ENCODE measurements at places on chromosomes 1 and 21.

DNA sequence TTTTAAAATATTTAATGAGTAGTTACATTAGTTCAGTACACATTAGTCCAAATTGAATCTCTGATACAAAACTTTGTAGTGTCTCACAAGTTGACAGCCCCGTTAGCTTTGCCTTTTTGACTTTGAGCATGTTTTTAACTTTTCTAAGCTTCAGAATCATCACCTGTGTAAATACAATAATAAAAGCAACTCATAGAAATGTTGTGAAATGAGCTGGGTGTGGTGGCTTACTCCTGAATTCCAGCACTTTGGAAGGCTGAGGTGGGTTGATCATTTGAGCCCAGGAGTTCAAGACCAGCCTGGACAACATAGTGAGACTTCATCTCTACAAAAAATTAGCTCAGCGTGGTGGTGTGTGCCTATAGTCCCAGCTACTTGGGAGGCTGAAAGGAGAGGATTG lies 11.1 kb downstream of the RRP15 start:
- no peak for DNase-seq

DNA sequence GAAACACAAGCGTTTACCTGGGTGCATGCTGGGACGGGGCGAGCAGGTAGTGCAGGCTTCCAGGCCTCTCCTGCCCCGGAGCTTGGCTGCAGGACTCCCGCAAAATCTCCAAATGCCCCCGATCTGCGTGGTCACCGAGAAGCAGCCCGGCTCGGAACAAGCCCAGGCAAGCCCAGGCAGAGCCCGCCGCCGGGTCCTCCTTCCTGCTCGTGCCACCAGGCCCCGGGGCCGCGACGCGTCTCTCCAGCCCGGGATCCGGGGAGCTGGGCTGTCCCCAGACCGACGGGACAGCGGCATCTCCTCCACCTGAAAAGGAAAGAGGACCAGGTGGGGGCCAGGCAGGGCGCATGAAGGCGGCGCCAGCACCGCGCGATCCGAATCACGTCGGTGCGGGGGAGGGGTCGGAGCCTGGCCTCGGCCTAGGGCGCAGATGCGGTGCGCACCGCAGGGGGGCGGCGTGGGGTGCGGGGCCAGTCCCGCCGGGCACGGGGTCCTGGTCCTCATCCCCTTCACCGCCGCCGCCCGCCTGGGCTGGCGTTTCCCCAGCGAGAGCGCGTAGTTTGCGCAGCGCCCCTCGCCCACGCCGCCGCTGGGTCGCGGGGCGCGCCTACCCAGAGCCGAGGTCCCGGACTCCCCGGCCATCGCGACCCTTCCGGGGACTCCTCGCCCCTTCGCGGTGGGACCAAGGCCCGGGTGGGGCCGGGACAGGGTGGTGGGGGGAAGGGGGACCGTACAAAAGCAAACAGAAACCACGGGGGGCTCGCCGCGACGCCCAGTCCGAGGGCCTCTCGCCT lies 52.4 kb upstream of the H6PD start:
- no peak for DNase-seq

GRCh38 chr1:32250893-32251716 lies at the start of gene LCK:
Gene LCK (plus strand): TSS chr1:32251265. CDS start chr1:32274330, 23,065 bp downstream.
- DNase-seq = no peak

GRCh38 chr1:233246965-233247364 lies 48.6 kb downstream of the PCNX2 start:
- DNase-seq = no peak

DNA sequence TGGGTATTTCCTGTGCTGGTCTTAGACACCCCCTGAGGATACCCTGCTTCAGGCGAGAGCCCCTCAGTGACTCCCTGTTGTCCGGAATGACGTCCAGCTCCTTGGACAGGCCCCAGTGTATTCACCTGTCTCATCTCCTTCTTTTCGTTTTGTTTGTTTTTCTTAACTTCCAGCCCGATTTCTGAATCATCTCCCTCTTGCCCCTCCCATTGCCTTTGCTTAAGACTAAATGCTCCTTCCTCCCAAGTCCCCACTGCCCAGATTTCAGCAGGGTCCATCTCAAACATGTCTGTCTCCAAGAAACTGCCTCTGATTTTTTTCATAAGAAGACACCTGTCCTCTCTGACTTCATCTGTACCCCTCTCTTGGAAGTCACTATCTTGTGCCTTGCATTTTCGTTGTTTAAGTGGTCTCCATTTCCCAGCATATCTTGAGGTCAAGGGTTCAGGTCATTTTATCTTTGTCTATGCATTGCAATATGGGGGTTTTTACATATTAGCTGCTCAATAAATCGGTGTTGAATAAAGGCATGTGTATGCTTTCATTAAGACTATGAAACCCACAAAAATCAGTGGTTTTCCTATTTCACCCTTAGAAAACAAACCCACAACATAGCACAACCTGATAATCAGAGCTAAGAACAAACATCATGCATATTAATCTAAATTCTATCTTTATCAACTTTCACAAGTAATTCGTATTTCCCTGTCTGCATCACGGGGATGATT lies 58.4 kb upstream of the LGALS8 start:
- no peak for DNase-seq

GRCh38 chr1:209755926-209756614 lies at the start of gene TRAF3IP3:
Gene TRAF3IP3 (plus strand): TSS chr1:209756053. CDS start chr1:209760040, 3,987 bp downstream.
- DNase-seq = peak; percentile 64

GRCh38 chr1:145425436-145426029 lies at the start of gene NBPF20:
Gene NBPF20 (minus strand): TSS chr1:145425603. CDS start chr1:145405272, 20,331 bp downstream.
- peak; percentile 79 for DNase-seq

DNA sequence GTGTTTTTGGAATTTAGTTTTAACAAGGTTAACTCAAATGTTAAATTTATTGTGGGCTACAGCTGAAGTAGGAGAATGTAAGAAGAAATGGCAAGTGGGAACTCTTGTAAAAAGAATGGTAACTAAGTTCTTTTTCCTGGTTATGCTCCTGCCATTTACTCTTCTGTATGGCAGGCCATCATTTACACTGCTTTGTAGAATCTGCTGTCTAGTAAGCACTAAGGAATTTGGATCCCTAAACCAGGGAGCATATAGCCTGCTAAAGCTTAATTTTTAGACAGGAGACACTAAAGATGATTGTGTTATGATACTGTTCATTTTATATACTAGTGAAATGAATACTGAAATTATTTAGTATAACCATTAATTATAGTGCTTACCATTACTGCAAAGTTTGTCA lies 85.3 kb downstream of the CAMTA1 start:
- DNase-seq = no peak

DNA sequence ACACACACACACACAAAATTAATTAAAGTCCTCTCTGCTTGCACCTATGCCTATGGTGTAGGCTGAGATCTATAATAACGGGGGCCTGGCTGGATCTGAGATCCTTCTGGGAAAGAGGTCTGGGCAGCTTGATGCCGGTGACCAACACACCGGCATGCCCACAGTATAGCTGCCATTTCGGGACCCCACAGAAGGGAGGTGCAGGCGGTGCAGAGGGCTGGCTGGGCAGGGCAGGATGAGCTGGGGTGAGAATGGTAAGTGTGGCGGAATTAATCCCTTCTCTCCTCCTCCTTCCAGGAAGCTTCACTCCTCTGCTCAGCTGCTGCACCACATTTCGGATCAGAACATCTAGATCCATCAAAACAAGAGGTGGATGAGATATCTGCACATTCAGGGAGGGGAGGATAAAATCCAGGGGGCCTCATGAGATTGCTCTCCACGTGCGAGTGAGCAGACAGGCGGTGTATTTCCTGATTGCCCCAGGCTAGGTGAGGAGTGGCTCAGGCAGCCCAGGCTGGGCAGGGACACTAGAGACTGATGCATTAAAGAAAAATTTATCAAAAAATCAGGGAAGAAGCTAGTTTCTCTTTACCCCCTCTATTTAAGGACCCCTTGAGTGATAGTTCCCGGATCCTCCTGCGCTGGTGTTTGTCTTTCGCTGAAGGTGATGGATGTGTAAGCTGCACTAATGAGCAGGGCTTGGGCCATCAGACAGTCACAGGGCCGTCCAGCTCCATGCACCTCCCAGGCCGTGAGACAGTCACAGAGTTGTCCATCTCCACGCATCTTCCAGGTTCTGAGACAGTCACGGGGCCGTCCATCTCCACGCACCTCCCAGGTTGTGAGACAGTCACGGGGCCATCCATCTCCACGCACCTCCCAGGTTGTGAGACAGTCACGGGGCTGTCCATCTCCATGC lies 449.9 kb downstream of the PTPRU start:
- DNase-seq = no peak

DNA sequence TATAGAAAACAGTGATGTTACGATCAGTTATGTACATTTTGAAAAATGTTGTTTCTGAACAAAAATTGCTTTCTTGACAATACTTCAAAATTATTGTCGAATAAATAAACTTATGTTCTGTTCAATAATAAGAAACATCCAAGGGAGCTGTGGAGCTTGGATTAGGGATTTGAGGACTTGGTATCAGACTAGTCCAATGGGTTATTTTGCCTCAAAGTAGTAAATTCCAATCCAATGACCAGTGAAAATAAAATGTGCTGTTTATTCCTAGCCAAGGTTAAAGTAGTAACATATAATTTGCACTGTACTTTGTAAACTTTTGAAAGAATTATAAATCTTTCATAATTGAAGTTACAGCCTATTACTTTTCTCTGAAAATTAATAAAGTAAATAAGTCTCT lies 79.1 kb upstream of the IVNS1ABP start:
- DNase-seq = no peak

DNA sequence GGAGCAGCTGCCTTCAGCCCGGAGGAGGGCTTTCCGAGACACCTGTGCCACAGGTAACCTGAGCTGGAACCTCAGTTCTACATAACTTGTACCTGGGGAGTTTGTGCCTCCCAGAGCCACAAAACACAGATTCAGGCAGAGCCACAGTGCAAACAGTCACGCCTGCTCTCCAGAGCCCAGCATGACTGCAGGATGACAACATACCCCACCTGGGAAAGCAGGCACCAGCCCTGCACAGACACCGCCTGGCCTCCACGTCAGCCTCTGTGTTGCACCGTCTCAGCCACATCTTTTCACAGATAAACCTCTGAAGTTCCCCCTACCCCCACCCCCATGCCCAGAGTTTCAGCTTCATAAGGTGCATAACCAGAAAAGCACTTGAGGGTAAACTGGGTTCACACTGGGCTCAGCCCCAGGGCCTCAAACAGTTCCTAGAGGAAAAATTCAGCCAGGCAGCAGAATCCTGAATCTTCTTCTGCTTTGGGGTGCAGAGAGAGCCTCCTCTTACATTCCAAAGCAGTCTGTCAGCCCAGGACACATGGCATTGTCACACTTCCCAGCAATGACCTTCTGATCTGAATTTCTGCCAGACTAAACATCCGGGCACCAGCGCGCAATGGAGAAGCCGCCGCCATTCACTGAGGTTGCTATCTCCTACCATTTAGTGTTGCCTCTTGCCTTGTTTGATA lies 229.5 kb downstream of the TOMM20 start:
- no peak for DNase-seq

DNA sequence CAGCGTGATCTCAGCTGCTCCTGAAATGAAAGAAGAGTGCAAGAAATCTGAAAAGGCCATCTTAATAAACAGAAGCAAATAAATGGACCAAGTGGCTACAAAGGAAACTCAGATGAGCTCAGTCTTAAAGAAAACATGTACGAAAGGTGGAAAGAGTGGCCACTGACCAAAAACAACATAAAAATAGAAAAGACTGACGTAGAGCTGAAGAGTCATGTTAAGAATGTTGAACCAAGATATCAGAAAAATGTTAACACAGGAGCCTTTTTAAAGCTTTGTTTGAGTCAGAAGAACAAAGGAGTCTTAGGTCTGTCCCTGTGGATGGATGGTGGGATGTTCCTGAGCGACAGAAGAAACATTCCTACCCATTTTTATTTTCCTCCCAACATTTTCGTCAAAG lies 30.8 kb upstream of the ZNF648 start:
- no peak for DNase-seq

- DNase-seq = no peak
Measured at GRCh38 chr1:162232034-162232711, 144.5 kb downstream of the SPATA46 start.

DNA sequence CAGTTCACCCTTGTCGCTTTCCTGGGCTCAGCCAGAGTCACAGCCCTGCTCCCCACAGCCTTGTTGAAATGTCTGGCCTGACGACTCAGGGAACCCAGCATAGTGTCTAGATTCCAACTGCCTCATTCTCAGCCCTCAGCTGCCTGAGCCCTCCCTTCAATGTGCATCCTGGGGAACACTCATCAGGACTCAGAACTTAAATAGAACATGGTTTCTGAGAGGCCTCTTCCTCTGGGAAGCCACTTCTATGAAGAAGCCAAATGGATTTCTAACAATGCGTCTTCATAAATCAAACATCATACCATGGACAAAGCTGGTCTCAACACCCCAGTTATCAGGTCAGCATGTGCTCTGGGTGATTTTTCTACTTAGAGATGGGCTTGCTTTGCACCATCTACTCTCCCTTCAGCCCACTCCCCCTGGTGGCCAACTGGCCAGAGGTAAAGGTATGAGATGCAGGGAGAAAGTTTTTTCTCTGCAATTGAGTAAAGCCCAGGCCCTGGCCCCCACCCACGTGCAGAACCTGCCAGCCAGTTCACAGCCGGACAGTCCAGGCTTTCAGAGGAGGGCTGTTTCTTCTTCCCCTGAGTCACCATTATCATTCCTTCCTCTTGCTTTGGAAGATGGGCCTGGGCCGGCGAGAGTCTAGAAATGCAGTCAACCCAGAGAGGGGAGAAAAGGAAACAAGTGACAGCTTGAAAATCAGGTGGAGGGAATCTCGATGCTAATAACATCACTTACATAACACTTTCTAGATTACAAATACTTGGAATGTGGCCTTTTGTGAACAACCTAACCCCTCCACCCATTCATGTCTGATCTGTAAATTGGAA lies 32.1 kb downstream of the CD244 start:
- peak; percentile 69 for DNase-seq

DNA sequence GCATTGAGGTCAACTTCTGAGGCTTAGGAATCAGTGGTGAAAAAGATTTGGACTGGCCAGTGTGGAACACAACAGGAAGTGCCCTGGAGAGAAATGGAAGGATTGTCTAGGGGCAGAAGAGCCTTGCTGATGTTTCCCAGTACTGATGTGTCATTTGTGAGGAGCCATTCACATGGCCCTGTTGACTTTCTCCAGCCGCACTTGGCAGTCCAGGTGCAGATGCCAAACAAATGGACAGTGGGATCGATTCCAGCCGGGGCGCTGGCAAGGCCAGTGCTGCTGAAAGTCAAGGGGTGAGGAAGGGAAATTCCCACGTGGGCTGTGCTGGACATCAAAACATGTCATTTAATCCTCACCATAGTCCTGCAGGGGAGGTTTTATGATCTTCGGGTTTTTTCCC lies 4.9 kb upstream of the TRIM63 start:
- DNase-seq = no peak

DNA sequence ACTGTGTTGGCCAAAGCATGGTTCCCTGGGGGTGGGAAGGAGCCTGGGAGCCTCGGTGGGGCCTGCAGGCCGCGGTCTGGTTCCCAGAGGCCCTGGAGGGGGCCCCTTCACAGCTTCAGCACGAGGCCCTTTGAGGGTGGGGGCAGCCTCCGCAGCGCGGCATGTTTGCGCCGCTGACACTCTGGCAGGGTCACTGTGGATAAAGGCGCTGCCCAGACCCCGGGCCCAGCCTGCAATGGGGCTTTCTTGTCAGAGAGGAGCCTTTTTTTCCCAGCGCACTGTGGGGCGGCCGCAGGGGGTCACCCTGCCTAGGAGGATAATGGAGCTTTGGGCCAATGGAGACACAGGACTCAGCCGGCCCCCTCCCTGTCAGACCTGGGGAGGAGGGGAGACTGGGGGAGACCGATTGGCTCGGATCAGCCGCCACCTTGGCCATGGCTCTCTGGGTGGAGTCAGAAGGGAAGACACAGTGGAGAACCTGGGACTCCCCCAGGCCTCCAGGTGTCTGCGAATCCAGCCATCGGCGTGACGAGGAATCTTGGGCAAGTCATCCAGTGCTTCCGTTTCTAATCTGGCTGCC lies 26.0 kb downstream of the EPHB2 start:
- no peak for DNase-seq
